ENCODE measurements at places on chromosomes 6 and 20. TPM values are rescaled to one million over a fixed set of nuclear protein-coding genes. Genes with fewer than 3 reads are reported as not detected.

The MYH7B gene
- total RNA-seq = 1.2 TPM

The HTR1B gene
- 0.28 TPM for total RNA-seq

The LZTS3 gene
- total RNA-seq = 10.9 TPM

The OR12D3 gene
- not detected for total RNA-seq

The TRIM10 gene
- total RNA-seq = 6.3 TPM

The MRPL2 gene
- total RNA-seq = 75.0 TPM

The FUT9 gene
- 0.03 TPM for total RNA-seq

The IFNGR1 gene
- 77.2 TPM for total RNA-seq

The ESR1 gene
- 0.70 TPM for total RNA-seq

The SFTA2 gene
- not detected for total RNA-seq

The VSTM2L gene
- 1.1 TPM for total RNA-seq

The DUSP15 gene
- total RNA-seq = 0.78 TPM

The TGM3 gene
- total RNA-seq = 0.43 TPM

The KHDC1L gene
- not detected for total RNA-seq
